ENCODE measurements at places on chromosomes 5 and 9. TPM values are rescaled to one million over a fixed set of nuclear protein-coding genes. Genes with fewer than 3 reads are reported as not detected.

The GMCL2 gene
- not detected for total RNA-seq

The NR6A1 gene
- total RNA-seq, result 33.6 TPM

DNA sequence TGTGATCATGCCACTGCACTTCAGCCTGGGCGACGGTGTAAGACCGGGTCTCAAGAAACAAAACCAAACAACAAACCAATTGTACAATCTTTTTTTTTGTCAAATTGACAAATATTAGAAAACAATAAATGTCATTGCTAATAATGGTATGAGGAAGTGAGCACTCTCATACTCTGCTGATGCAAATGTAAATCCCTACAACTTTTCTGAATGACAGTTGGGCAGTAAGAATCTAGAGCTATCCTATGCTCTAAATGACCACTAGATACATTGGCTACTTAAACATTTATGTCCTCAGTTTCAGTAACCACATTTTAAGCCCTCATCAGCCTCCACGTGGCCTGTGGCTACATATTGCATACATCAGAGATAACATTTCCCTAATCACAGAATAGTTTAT lies 256.2 kb downstream of the FER start:
- H3K4me3 ChIP-seq, result no peak overlapping the region
- no peaks in the 10 kb centered on the region for H3K4me1 ChIP-seq
- H3K36me3 ChIP-seq, result no peaks in the 10 kb centered on the region
- no peak for DNase-seq
- no peaks in the 10 kb centered on the region for H3K27me3 ChIP-seq
- no peak overlapping the region for H3K27ac ChIP-seq

- no peak overlapping the region for H3K4me3 ChIP-seq
- no peak for DNase-seq
- H3K4me1 ChIP-seq, result no peaks in the 10 kb centered on the region
- no peaks in the 10 kb centered on the region for H3K36me3 ChIP-seq
- no peak overlapping the region for H3K27ac ChIP-seq
These were observed 20.4 kb upstream of the EXOC3 start for GRCh38 chr5:422323-423232.

DNA sequence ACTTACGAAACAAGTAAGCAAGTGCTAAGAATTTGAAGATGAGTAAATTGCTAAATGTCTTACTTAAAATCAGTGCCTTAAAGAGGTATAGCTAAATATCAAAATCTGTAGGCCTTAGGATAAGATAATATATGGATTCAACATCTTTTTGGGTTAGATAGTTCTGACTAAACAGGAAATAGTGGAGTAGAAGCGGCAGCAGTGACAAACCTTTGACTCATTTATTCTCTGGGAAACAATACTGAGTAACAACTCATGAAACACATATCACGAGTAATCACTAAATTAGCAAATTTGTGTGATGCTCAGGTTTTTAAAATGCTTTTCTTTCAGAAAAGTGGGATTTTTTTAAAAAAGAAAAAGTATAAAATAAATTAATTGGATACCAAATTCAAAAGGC lies 762.1 kb upstream of the TYRP1 start:
- H3K4me3 ChIP-seq, result no peak overlapping the region
- no peaks in the 10 kb centered on the region for H3K4me1 ChIP-seq
- no peaks in the 10 kb centered on the region for H3K36me3 ChIP-seq
- no peak overlapping the region for H3K27ac ChIP-seq

- DNase-seq, result no peak
- H3K27ac ChIP-seq, result no peak overlapping the region
- no peaks in the 10 kb centered on the region for H3K36me3 ChIP-seq
- H3K4me1 ChIP-seq, result peaks cover 14% of the 10 kb centered on the region
- H3K4me3 ChIP-seq, result no peak overlapping the region
These were observed 256.8 kb upstream of the TNC start for GRCh38 chr9:115374724-115375268.

The ARL10 gene
- 2.3 TPM for total RNA-seq

DNA sequence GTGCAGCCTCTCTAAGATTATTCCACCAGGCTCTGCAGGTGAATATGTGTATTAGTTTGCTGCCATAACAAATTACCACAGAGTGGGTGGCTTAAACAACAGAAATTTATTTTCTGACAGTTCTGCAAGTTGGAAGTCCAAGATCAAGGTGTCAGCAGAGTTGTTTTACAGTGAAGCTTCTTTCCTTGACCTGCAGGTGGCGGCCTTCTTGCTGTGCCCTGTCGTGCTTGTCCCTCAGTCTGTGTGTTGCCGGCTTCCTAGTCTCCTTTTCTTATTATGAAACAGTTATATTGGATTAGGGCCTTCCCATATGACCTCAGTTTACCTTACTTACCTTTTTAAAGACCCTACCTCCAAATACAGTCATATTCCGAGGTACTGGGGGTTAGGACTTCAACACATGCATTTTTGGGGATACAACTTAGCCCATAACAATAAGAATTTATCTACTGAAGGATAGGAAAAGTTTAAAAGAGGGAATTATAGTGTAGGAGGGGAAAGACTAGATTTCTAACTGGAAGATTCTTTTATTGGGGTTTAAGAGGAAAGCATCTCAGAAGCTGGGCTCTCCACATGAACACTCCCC lies 97.4 kb downstream of the OSTF1 start:
- no peak overlapping the region for H3K27ac ChIP-seq
- DNase-seq, result peak; percentile 5
- H3K36me3 ChIP-seq, result no peaks in the 10 kb centered on the region
- no peak overlapping the region for H3K4me3 ChIP-seq
- H3K4me1 ChIP-seq, result no peaks in the 10 kb centered on the region
- H3K27me3 ChIP-seq, result no peaks in the 10 kb centered on the region

DNA sequence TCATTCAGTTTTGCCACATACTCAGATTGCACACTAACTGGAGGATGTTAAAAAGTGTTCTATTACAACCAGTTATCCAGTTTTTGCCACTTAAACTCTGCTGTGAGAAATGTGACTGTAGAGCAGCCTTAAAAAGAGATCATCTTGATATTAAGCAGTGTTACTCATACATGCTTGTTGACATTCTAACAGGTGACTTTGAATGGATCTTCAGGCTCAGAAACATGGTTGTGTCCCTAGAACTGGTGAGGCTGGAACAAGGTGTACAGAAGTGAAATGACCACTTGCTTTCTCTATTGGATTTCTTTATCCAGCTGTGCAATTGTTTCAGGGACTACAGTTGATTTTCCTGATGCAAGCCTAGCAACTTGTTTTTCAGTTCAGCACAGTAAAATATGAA lies 166.1 kb upstream of the CCDC152 start:
- no peak overlapping the region for H3K27ac ChIP-seq
- H3K36me3 ChIP-seq, result no peaks in the 10 kb centered on the region
- no peak for DNase-seq
- no peaks in the 10 kb centered on the region for H3K4me1 ChIP-seq
- no peak overlapping the region for H3K4me3 ChIP-seq

GRCh38 chr9:37963936-37964739 lies 60.2 kb upstream of the SLC25A51 start:
- H3K4me1 ChIP-seq, result peaks cover 59% of the 10 kb centered on the region
- H3K36me3 ChIP-seq, result no peaks in the 10 kb centered on the region
- no peaks in the 10 kb centered on the region for H3K27me3 ChIP-seq
- DNase-seq, result peak; percentile 71

- H3K4me1 ChIP-seq, result no peaks in the 10 kb centered on the region
These were observed 273.9 kb downstream of the NPR3 start for GRCh38 chr5:32984851-32985610.

- DNase-seq, result no peak
- H3K27ac ChIP-seq, result no peak overlapping the region
- no peak overlapping the region for H3K4me3 ChIP-seq
- no peaks in the 10 kb centered on the region for H3K36me3 ChIP-seq
- no peaks in the 10 kb centered on the region for H3K4me1 ChIP-seq
These were observed 1.1 kb downstream of the HTR1A start for GRCh38 chr5:63961125-63961597.

GRCh38 chr9:70564468-70565335 lies 150.2 kb upstream of the KLF9 start:
- no peak overlapping the region for H3K27ac ChIP-seq
- no peak for DNase-seq
- no peaks in the 10 kb centered on the region for H3K4me1 ChIP-seq
- H3K27me3 ChIP-seq, result no peaks in the 10 kb centered on the region

GRCh38 chr9:129609486-129610212 lies 11.3 kb downstream of the C9orf50 start:
- peak overlapping the region; percentile 67 for H3K4me3 ChIP-seq
- peaks cover 19% of the 10 kb centered on the region for H3K4me1 ChIP-seq
- H3K27ac ChIP-seq, result peak overlapping the region; percentile 59

The ADAMTS16 gene
- not detected for total RNA-seq

DNA sequence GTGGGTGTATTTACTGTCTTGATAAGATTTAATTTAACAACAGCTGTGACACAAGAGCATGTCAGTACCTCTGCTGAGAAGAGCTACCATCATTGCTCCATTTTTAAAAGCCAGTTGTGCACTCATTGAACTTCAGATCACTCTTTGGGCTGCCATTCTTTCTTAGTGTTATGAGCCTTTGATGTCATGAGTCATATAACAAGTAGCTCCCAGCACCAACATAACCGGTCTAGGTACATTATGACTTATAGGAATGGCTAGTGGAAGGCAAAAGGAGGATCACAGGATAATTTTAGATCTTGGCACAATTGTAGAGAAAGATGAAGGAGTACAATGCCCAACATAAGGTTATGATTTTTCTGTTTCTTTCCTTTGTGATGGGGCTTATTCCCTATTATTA lies 170.8 kb upstream of the FBN2 start:
- no peaks in the 10 kb centered on the region for H3K36me3 ChIP-seq
- no peak overlapping the region for H3K4me3 ChIP-seq
- H3K4me1 ChIP-seq, result no peaks in the 10 kb centered on the region
- no peaks in the 10 kb centered on the region for H3K27me3 ChIP-seq
- DNase-seq, result no peak

The FLT4 gene
- total RNA-seq, result not detected

The GDNF gene
- total RNA-seq, result not detected

The SLC25A2 gene
- total RNA-seq, result 0.67 TPM

GRCh38 chr5:5957737-5958136 lies 420.6 kb downstream of the MED10 start:
- DNase-seq, result no peak
- H3K27me3 ChIP-seq, result no peaks in the 10 kb centered on the region
- no peaks in the 10 kb centered on the region for H3K4me1 ChIP-seq
- H3K36me3 ChIP-seq, result no peaks in the 10 kb centered on the region

DNA sequence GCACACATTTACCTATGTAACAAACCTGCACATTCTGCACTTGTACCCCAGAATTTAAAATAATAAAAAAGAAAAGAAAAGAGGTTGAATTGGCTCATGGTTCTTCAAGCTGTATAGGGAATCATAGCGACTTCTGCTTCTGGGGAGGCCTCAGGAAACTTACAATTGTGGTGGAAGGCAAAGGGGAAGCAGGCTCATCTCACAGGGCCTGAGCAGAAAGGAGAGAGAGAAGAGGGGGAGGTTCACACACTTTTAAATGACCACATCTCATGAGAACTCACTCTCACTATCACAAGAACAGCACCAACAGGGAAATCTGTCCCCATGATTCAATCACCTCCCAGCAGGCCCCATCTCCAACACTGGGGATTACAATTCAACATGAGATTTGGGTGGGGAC lies 214.6 kb downstream of the CDK5RAP2 start:
- no peaks in the 10 kb centered on the region for H3K36me3 ChIP-seq
- H3K4me1 ChIP-seq, result peaks cover 18% of the 10 kb centered on the region
- H3K27me3 ChIP-seq, result no peaks in the 10 kb centered on the region
- peak overlapping the region; percentile 20 for H3K27ac ChIP-seq

DNA sequence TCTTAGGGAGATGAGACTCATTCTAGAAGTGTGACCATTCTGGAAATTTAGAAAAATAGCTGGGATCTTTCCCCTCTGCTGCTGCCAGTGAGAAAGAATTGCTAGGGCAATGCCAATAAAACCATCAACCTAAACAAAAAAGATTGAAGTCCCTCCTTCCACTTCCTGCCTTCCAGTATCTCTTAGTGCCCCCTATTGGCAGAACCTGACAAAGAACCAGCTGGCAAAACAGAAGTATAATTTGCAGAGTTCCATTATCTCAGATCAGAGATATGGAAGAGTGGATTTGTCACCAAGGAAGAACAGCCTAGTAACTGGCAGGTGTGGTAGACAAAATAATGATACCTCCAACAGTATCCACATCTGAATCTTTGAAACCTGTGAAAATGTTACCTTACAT lies 13.8 kb upstream of the PLCXD3 start:
- H3K36me3 ChIP-seq, result no peaks in the 10 kb centered on the region
- no peaks in the 10 kb centered on the region for H3K27me3 ChIP-seq
- H3K4me3 ChIP-seq, result no peak overlapping the region

- H3K4me1 ChIP-seq, result peaks cover 15% of the 10 kb centered on the region
- no peaks in the 10 kb centered on the region for H3K36me3 ChIP-seq
- no peak overlapping the region for H3K4me3 ChIP-seq
- no peak overlapping the region for H3K27ac ChIP-seq
- no peaks in the 10 kb centered on the region for H3K27me3 ChIP-seq
These were observed 86.8 kb upstream of the HSPA9 start for GRCh38 chr5:138661991-138662434.

The GABBR2 gene
- total RNA-seq, result 0.23 TPM

DNA sequence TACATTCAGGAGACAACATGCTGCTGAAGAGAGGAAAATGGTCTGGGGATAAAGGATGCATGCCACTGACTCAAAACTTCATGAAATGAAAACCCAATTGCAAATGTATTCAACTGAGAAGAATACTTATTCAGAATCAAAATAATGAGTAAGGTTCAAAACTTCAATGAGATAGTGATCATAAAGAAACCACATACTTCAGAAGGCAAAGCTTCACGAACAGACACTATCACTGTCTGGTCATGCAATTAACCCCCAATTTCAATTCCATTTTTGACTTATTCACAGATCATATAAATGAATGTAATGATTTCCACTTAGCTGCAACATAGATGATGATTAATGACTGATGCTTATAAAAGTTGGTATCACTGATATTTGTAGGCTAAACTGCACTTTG lies 33.0 kb upstream of the CTNNAL1 start:
- H3K27me3 ChIP-seq, result no peaks in the 10 kb centered on the region
- no peak overlapping the region for H3K27ac ChIP-seq
- H3K4me3 ChIP-seq, result no peak overlapping the region
- no peak for DNase-seq

DNA sequence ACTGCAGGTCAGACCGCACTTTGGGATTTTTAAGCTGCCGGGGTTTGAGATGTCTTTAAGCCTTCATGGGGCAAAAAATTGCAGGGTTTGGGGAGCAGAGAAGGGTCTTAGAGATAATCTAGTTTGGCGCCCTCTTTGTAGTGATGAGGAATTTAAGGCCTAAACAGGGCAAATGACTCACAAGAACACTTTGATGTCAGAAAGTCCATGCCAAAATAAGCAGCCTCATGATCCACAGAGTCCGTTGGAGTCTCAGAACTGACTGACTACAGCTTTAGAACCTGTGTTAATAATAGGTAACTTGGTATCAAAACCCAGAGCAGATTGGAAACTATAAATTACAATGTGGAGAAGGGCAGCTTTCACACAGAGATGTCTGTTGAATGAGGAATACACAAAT lies 35.9 kb upstream of the PTGS1 start:
- DNase-seq, result no peak
- no peak overlapping the region for H3K27ac ChIP-seq
- no peaks in the 10 kb centered on the region for H3K36me3 ChIP-seq
- H3K4me3 ChIP-seq, result no peak overlapping the region
- H3K4me1 ChIP-seq, result no peaks in the 10 kb centered on the region
- H3K27me3 ChIP-seq, result no peaks in the 10 kb centered on the region

GRCh38 chr5:81513473-81513872 lies 119.5 kb upstream of the ACOT12 start:
- DNase-seq, result no peak
- H3K4me3 ChIP-seq, result no peak overlapping the region
- H3K36me3 ChIP-seq, result no peaks in the 10 kb centered on the region
- H3K4me1 ChIP-seq, result no peaks in the 10 kb centered on the region
- no peaks in the 10 kb centered on the region for H3K27me3 ChIP-seq

- no peak for DNase-seq
- H3K27me3 ChIP-seq, result no peaks in the 10 kb centered on the region
- H3K36me3 ChIP-seq, result no peaks in the 10 kb centered on the region
- no peaks in the 10 kb centered on the region for H3K4me1 ChIP-seq
- no peak overlapping the region for H3K27ac ChIP-seq
These were observed 35.7 kb upstream of the LHX2 start for GRCh38 chr9:123975871-123976270.

Measured in Caco-2 (cell line).